ENCODE measurements at places on chromosomes 16 and 17. TPM values are rescaled to one million over a fixed set of nuclear protein-coding genes. Genes with fewer than 3 reads are reported as not detected.
A peak's percentile ranks its signal among the peaks of the same experiment; 100 is the strongest.

DECR2 gene
- 17.5 TPM for total RNA-seq

EXOC3L1 gene
- total RNA-seq = 2.1 TPM

EPX gene
- not detected for total RNA-seq

LITAF gene
- 54.9 TPM for total RNA-seq

ZNF385C gene
- total RNA-seq = not detected

GLIS2 gene
- total RNA-seq = 1.9 TPM

CDH13 gene
- 102 TPM for total RNA-seq

IGFALS gene
- 0.59 TPM for total RNA-seq

IL21R gene
- 0.57 TPM for total RNA-seq

DNA sequence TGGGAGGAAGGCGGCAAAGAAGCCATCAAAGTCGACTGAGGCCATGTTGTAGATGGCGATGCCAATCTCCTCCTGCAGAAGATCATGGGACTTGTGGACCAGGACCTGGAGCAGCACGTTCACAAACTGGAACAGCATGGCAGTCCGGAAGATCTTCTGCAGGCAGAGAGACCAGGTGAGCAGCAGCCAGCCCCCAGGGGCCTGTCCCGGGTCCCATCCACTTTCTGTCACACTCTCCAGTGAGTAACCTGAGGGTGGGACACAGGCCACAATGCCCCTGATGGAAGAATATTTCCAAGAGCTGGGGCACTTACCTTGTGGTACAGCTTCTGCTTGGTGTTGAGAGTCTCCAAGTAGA is 38.0 kb upstream of the GSG1L start:
- DNase-seq = no peak

- DNase-seq = no peak
These were observed 10.0 kb upstream of the RPL13 start for GRCh38 chr16:89550421-89551007.

DNA sequence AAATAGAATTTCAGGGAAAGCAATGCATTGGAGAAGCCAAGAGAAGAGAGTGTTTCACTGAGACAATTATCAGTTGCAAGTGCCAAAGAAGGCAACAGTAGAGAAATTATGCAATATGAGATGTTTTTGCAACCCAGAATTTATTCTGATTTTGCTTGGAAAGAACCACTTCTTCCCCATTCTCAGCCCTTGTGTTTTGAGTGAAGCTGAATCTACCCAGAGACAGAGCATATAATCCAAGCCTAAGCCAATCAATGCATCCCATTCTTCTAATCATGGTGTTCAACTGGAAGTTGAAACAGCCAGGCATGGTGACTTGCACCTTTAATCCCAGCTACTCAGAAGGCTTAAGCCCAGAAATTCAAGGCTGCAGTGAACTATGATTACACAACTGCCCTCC is 6.9 kb upstream of the SCNN1G start:
- DNase-seq = no peak

GRCh38 chr17:19753051-19753509 is 5.0 kb upstream of the ALDH3A1 start:
- DNase-seq = peak; percentile 60

- DNase-seq = no peak
These were observed 4.0 kb downstream of the HYDIN start for GRCh38 chr16:71226229-71227141.

DNA sequence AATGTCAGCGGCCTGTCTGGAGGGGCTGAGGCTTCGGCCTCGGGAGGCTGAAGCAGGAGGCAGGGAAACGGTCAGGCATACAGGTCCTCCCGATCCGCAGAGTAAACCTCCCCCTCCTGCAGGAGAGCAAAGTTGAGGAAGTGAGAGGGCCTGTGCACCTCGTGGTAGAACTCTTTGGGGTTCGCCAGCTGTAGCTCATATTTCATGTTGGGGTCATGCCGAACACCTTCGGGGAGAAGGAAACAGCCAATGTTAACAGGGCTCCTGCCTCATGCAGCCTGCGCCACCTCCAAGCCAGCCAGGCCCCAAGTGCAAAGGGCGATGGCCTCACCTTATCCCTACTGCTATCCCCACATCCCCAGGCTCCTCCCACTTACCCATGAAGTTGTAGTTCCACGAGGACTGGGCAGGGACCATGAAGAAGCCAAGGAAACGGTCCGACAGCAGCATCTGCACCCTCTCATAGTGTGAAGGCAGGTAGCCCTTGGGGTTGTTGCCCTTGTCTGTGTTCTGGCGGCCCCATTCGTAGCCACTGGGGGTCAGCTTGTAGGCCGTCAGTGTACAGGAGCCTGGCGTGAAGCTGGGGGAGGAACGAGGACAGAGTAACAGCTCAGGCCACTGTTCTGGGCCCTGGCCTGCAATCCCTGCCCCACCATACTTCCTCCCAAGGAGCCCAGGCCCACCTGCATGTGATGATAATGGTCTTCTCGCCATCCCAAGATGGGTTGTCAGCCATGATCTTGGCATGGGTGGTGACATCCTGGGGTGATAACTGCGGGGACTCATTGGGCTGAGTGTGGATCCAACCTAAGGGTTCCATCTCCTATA is 1.3 kb upstream of the RILP start:
- DNase-seq = no peak

DNA sequence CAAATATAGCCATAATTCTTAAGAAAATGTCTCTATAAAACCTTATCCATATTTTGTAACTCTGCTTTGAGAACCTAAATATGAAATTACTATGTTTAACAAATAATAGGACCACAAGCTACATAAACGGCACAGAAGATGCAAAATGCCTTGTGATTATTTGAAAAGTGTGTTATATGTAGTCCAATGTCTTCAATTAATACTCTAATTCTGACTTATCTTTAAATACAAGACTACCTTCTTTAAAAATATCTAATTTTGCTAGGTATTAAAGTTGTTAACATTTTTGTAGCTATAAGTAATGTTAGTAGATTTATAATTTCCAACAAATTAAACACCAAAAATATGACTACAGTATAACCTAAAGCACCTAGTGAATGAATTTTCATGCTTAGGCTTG is 17.0 kb downstream of the PSMD12 start:
- DNase-seq = no peak

- no peak for DNase-seq
These were observed 155.7 kb downstream of the CCDC182 start for GRCh38 chr17:57589151-57590034.

DNA sequence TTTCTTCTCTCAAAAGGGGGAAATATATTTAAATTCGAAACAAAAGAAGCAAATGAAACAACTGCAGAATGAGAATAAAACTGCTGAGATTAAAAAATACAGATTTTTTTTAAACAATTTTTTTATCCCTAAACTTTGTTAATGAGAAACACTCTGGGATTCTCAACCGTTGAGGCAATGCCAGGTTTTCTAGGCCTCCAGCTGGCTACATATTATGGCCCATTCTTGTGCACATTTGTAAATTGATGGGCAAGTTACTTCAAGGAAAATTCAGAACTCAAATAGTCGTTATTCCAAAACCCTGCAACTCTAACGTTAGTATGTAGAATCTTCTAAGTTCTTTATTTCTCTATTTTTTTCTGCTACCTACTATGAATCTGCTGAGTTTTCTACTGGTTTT is 239.3 kb upstream of the WSCD1 start:
- no peak for DNase-seq

DNA sequence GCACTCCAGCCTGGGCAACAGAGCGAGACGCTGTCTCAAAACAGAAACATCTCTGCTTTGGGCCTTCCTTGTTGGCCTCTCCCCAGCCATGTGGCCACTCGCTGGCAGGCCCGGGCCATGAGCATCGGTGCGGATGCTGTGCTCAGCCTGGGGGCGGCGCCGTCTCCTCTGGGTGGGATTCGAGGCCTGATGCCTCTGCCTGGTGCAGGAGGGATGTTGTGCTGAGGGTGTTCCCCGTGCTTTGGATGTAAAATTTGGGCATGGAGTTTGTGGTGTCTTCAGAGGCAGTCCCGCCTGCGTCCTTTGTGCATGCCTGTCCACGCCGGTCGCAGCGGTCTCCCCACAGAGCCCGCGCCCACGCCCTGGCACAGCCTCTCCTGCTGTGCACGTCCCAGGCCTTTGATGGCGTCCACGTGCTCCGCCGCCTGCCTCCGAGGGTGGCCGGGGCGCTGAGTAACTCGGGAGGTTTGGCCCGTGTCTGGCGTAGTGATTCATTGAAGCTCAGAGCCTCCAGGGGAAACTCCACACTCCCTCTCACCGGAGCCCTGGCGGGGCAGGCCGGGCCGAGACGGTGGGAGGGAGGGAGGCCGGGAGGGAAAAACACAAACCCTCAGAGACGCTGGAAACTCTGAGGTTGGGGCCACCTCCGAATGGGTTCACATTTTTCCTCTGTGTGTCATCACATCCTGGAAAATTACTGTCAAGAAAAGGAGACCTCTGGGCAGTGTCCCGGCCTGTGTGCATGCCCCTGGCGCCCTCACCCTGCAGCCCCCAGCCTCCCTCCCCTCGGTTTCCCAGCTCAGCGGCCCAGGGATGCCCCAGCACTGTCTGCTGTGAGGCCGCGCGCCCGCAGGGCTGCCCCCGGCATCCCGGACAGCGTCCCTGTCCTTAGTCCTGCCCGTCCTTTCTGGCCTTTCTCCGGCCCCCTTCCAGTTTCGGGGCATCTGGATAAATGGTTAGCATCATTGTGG is 19.0 kb downstream of the CENPX start:
- peak; percentile 92 for DNase-seq

DNA sequence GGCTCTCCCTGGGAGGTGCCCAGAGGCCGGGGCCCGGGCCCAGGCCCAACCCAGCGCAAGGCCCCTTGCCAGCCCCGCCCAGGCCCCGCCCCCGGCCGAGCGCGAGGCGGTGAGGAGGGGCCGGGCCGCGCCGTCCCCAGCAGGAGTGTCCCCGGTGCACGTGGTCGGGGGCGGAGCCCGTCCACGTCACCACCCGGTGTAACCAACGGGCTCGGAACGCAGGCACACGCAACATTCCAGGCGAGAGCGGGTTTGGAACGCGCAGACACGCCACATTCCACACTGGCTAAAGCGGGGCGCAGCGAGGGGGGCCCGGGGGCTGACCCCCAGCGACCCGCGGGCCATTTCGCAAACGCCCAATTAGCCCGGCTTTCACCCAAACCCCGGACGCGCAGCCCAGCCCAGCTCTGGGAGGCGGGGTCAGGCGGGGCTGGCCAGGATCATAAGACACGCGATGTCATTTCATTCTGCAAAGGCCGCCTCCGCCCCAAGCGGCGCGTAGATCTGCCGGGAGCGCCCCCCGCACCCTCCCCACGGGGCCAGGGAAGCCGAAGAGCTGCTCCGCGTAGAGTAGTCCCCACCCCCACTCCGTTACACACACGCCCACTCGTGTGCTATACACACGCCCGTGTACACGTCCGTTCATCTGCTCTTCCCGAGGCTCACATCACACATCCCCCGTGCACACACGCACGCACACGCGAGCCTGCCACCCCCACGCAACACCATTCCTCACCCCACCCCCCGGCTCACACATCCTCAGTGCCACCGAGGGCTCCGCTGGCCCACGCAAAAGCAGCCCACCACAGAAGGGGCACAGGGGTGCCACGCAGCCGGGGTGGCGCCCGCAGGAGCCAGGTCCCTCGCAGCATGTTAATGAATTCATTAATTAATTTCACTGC is 1.0 kb downstream of the MNT start:
- peak; percentile 99 for DNase-seq

DNA sequence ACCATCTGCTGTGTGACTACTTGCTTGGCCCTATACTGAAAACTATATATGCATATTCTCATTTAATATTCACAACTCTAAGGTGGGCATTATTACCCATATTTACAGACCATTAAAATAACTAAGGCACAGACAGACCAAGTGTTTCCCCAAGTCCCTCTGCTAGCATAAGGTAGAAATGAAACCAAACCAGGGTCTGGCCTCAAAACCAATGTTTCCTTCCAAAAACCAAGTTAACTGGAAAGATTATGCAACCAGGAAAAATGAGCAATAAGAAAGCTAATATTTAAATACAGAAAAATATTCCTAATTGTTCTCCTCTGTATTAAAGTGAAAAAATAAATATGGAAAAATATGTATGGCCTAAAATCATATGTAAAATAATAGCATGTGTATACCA is 50.1 kb downstream of the XPO6 start:
- DNase-seq = no peak

DNA sequence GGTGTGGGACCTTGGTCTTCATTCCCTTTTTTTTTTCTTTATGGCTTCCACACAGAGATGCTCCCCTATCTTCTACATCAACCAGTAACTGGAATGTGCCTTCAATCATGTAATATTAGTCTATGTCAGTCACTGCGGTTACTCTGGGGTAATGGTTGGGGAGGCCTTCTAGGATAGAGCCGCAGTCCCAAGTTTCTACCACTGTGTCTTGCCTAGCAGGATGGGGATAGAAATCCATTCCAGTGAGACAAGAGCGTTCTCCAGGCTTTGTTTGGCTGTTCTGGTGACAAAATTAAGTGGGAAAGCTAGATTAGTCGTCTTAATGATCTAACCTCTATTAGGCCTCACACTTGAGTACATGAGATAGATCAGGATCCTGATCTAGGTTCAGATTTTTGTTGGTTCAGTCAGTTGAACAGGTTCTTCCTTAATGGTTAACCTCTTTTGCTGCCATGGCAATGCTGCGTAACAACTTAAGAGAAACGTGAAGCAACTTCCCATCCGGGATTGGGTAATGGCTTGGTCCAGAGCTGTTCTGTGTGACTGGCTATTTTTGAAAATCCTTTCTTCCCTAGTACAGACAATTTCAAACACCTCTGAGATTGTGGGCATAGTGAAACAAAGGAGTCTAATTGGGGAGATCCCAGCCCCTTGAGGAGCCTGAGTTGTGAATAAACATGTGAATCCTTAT is 8.7 kb downstream of the MSL1 start:
- DNase-seq = no peak
